Left renal pelvis (tissue), 4 donors: ENCODE measurements at places on chromosomes 3 and 15. TPM values are rescaled to one million over a fixed set of nuclear protein-coding genes. Genes with fewer than 3 reads are reported as not detected.

DNA sequence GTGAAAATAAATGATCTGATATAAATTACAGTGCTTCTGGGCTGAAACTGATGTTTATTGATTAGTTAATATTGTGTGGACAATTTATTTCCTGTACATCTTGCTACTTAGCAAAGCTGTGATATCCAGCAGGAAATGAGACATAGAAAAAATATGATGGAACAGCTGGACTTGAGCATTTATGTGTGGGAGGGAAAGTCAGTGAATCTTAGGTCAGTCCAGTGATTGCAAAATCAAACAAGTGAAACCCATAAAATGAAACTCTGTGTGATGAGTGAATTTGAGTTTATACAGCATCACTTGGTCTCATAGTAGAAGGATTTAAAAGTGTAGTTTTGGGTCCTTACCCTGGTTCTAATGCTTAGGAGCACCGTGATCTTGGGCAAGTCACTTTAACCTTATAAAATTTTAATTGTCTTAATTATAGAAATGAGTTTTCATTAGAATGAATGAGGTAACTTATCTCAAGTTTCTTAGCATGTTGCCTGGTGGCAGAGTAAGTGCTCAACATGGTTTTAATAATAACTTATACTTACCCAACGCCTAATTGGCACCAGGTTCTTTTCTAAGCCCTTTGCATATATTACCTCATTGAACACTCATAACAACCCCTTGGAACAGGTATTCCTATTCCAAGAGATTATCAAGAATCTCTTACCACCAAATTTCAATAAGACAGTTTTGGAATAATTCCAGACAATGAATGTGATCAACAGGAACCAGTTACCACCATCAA lies 194.6 kb downstream of the ADAMTSL3 start:
- no peak for DNase-seq

DIPK2A gene
- polyA plus RNA-seq: 44.7 TPM

DNA sequence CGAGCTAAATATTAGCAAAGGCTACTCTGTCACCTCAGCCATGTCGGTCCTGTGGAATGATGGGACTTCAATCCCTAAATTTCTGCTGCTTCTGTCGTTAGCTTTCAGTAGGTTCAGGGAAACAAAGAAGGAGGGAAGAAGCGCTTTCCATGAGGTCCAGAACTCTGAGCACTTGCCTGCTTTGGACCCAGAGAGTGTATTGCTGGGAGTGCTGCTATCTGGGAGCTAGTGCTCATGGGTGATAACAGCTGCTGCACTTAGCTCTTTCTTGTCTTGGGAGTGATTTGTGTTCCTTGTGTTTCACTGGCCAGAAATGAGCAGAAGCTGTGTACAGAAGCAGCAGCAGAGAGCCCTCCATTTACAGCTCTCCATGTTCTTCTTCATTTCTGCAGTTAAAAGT lies 369.8 kb downstream of the DIPK2A start:
- no peak for DNase-seq

DNA sequence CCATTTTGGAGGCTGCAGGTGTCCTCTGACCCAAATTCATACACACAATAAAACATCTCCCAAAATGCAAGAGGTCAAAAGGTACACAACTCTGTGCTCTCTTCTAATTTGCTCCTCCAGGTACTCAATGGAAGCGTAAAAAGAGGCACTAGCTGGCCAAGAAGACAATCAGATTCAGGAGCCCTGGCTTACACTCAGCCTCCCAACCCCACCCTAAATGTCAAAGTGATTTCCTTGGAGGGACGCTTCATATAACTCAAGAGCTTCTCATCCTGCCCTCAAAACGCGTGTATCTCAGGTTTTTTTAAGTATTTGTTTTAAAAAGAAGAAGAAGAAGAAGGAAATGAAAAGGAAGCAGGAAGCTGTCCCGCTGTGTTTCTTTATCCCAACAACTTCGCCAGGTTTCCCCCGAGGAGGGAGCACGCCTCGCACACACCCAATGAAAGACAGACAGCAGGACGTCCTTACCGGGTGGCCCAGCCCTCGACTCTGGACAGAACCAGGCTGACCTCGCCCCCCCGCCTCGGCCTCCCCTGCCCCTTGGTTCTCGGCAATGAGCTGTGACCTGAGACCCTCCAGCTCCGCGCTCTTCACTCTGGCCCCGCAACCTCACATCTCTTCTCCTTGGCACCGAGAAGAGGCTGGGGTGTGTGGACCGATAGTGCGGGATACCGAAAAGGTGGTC lies 620.7 kb upstream of the ZNF385D start:
- DNase-seq: no peak
